ENCODE measurements at places on chromosomes 13 and 19.

- no peak for DNase-seq
Observed at GRCh38 chr19:1094655-1094977, 559 bp downstream of the POLR2E start.

DNA sequence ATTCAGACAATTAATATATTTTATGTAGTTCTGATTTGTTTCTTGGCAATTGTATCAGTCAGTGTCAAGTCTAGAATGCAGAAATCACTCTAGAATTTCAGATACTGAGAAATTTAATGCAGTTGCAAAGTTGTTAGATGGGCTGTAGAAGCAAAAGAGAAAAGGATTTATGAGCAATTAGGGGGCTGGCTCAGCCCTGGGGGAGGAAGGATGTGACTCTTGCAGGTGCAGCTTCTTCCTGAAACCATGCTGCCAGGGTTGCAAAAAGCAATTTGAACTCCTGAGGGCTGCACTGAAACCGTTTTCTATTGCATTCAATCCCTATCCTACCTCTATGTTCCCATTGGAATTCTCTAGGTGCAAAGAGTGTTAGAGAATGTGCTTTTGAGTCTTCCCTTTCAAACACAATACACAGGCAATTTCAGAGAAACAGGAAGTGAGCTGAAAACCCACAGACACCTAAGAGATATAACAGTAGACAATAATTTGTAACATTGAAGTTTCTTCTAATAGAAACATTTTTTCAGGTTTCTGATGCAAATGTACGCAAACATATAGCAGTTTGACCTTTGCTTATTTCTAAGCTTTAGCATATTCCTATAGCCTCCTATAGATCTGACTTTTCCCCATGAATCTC, 814.7 kb upstream of the ATXN8OS start:
- DNase-seq = no peak

- no peak for DNase-seq
Observed at GRCh38 chr13:85693889-85694511, 105.2 kb downstream of the SLITRK6 start.

DNA sequence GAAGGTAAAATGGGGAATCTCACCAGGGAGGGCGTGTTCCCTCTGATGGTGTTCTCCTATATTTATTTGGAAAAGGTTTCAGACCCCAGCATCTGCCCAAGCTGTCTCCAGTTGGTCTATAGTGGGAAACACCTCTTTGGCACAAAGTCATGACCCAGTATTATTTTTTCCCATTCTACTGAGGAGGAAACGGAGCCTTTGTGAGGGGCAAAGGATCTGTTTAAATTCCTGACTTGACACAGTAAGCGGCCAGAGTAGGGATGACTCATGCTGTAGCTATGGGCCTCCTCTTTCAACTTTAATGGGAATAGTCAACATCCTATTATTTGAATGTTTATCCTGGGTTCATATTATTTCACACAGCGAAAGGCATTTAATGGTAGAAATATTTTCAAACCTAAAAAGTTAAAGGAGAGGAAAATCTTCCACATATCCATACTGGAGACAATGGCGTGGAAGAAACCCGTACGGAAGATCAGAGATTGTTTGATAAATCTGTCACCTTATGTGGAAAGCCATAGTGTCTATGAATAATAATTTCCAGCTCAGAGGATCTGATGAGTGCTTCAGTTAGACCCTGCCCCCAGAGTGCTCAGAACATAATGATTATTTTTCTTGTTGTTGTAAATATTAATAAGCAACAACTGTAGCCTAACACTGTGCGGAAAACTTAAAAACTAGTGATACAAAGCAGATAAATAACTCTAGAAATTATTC, 126.0 kb downstream of the FOXO1 start:
- DNase-seq = no peak

GRCh38 chr19:18653853-18654252, 17.0 kb downstream of the KLHL26 start:
- DNase-seq = no peak

- no peak for DNase-seq
Observed at GRCh38 chr13:75645141-75645540, 9.0 kb downstream of the LMO7 start.

- no peak for DNase-seq
Observed at GRCh38 chr19:1671716-1672037, 19.3 kb upstream of the TCF3 start.

- no peak for DNase-seq
Observed at GRCh38 chr13:39503048-39503447, 99.9 kb downstream of the LHFPL6 start.

GRCh38 chr19:40193587-40193849, 2.3 kb downstream of the MAP3K10 start:
- no peak for DNase-seq

- DNase-seq = no peak
Observed at GRCh38 chr13:105336706-105337576, 1198.5 kb downstream of the EFNB2 start.

DNA sequence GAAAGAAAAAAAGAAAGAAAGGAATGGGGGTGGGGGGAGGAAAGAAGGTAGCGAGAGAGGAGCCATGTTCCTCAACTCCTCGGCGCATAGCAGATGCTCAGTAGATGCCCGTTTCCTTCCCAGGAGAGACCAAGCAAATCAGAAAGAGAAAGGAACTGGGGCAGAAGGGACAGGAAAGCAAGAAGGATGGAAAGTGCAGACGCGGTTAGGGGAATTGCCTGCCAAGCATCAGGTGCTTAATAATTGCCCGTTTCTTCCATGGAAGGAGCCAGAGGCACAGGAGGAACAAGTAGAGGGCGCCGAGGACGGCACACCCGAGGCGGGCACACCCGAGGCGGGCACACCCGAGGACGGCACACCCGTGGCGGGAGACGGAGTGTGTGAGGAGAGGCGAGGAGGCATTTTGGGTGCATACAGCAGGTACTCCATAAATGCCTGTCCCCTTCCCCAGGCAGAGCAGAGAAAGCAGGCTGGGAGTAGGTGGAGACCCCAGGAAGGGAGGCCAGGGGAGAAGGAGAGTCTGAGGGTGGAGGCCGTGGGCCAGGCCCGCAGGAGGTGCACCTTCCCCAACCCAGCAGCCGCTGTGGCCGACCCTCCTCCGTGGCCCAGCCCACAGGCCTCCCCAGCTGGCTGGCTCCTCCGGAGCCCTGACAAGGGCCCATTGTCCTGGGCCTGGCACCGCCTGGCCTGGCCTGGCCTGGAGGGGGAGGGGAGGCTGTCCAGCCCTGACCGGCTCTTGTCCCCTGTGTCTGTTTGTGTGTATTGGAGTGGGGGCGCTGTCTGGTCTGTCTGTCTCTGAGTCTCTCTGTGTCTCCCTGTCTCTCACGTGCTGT, 14.6 kb downstream of the JOSD2 start:
- DNase-seq = no peak

- DNase-seq = no peak
Observed at GRCh38 chr13:51321836-51322235, 17.7 kb upstream of the SERPINE3 start.

DNA sequence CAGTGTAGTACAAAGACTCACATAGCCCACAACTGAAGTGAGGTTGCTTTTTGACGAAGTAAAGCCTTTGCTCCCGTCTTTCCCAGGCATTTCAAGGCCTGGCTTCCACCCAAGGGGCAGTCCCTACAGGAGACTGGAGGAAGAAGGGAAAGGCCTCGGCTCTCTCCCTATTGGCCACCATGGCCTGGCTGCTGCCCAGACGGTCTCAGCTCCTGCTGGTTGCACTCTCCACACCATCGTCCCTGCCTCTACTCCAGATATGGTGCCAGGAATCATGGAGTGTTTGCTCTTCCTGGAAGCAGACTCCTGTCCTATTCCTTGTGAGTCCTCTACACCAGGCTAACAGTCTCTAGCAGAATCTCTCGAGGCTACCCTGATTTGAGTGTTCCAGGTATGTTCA, 124.1 kb upstream of the UQCRFS1 start:
- no peak for DNase-seq

DNA sequence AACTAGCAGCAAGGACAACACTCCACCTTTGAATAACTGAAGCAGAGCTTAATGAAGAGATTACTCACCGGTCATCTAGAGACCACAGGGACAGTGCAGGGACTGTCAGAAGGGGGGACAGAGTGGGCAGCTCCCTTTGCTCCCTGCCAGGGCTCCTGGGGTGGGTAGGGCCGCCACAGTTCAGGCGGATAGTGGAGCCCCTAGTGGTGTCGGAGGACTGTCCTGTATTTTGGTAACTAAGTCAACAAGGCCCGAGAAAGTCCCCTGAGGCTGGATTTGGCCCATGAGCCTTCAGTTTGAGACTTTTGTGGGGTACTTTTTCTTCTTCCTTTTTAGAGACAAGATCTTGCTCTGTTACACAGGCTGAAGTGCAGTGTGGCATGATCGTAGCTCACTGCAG, 44.6 kb downstream of the GJA3 start:
- DNase-seq = no peak

DNA sequence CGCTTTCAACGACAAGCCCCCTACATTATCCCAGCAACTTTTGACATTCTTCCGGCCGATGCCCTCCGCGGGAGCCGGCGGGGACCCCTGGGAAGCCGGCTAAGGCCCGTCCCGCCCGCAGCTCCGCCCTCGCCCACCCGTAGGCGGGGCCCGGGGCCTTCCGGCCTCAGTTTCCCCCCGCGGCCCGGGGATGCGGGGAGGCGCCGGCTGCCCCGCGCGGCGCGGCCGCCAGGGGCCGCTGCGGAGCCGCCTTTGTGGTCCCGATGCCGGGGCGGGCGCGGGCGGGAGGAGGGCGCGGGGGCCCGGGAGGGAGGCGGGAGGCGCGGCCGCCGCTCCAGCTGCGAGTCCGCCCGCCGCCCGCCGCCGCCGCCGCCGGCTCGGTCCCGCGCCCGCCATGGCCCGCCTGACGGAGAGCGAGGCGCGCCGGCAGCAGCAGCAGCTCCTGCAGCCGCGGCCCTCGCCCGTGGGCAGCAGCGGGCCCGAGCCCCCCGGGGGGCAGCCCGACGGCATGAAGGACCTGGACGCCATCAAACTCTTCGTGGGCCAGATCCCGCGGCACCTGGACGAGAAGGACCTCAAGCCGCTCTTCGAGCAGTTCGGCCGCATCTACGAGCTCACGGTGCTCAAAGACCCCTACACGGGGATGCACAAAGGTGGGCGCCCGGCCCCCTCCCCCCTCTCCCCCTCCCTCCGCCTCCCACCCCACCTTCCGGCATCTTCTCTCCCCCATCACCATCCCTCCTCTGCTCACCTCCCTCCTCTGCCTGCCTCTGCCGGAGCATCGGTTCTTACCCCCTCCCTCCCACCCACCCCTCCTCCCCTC, at the start of gene CELF5:
Gene CELF5 (plus strand): TSS at position 316 of the 823 bp plus-strand sequence. CDS start 79 bp downstream, at position 395.
- DNase-seq = peak; percentile 91

- DNase-seq = no peak
Observed at GRCh38 chr19:18669524-18669817, 14.0 kb upstream of the CRTC1 start.

GRCh38 chr13:42367831-42368230, 95.9 kb downstream of the AKAP11 start:
- no peak for DNase-seq

DNA sequence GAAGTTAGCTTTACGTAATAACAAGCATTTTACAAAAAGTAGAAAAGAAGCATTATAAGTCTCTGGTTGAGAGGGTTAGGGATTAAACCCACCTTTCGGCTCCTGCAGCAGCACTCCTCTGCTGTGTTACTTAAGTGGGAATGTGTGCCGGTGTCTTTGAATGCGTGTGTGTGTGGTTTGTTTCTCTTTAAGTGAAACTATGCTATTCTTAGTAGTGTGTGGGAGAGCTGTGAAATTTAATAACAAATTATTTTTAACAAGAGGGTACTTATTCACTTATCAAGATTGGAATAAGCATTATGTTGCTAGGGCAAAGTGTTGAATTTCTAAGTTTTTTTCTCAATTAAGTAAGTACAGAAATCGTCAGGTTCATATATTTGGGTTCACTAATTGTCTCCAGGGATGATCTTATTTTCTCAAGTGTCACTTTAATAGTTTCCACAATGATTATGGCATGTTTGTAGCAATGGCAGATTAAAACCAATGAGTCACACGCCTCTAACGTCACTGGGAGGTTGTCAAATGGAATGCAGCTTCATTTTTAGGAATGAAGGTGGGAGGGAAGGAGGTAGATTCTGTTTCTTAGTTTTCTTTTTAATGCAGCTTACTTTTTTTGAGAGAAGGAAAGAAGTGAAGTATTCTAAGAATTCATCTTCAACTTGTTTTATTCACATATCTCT, 151.3 kb downstream of the LMO7 start:
- DNase-seq = no peak

DNA sequence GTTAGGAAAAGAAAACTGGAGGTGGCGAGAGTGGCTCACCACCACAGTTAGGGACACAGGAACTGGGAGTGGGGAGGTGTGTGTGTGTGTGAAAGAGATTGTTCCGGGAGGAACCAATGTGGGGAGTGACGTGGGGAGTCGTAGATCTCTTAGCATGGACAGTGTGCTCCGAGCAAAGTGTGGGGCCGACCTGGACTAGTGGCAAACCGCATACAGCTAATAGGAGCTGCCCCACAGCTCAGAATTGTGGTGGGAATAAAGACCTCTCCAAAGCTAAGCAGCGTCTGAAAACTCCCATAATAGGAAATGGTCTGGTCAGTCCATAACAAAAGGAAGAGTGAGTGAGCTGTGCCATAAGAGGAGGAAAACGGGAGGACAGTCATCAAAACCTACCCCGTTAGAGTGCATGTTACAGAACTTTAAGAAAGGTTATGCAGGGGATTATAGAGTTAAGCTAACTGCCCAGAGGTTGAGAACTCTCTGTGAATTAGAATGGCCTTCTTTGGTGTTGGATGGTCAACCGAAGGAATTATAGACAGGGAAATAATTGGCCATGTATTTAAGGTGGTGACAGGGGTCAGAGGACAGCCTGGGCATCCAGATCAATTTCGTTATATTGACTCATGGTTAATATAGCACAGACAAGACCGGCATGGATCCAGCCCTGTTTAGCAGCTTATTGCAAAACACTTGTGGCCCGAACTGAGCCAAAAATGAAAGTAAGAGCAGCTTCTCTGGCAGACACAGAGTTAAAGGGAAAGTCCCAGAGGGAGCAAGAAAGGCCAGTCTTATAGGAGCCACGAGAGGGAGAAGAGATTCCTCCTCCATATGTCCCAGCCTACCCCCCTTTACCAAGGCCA, 8.9 kb upstream of the SLC15A1 start:
- DNase-seq = peak; percentile 53

GRCh38 chr19:49808711-49809159, 4.4 kb downstream of the FUZ start:
- peak; percentile 95 for DNase-seq

- DNase-seq = no peak
Observed at GRCh38 chr13:38530492-38530891, 156.4 kb upstream of the FREM2 start.

DNA sequence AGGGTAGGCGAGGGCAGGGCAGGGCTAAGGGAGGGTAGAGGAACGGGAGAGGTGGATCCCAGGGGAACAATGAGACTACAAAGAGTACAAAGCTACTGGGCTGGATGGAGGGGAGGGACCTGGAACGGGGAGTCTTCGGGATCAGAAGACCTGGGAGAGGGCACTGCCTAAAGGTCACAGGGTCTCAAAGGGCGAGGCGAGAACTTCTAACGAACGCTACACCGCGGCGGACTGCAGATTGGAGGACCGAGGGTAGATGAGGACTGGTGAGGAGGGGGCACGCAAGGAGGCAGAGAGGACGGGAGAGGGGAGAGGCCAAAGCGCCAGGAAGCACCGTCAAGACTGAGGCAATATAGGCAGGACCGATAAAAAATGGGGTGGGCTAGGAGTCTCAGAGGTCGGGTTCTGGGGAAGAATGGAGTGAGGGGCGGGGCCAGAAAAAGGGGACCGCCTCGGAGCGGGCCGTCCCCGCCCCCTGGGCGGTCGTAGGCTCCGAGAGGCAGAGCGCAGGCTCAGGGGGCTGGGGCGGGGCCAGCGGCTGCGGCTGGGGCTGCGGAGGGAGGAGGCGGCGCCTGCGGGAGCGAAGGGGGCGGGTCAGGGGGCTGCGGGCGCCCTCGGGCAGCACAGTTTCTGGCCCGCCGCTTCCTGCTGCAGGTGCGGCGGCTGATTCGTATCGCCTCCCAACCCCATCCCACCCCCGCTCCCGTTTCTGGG, 1.3 kb upstream of the KCNC3 start:
- DNase-seq = peak; percentile 93

- peak; percentile 75 for DNase-seq
Observed at GRCh38 chr19:1252821-1253513, 4.6 kb downstream of the MIDN start.
